ENCODE measurements at places on chromosomes 11 and 22.

GRCh38 chr11:117072517-117073461, 25.4 kb downstream of the SIK3 start:
- DNase-seq = no peak

- DNase-seq = no peak
These were observed 8.0 kb upstream of the HTATIP2 start for GRCh38 chr11:20355221-20356219.

DNA sequence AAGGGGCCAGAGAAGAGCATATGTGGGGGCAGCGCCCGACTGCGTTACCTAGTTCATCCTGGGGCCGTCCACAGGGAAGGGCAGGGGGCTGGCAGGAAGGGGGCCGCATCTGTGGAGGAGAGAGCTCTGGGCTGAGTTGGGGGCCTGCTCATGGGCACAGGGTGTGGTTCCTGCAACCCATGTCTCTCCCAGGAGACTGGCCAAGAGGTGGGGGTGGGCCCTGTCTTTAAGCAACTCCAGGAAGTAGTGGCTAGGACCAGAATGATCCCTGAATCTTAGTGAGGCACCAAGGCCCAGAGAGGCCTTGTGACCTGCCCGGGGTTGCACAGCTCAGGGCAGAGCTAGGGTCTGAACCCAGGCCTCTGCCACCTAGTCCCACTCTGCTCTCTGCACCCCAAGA, 21.9 kb downstream of the CSNK1E start:
- no peak for DNase-seq

DNA sequence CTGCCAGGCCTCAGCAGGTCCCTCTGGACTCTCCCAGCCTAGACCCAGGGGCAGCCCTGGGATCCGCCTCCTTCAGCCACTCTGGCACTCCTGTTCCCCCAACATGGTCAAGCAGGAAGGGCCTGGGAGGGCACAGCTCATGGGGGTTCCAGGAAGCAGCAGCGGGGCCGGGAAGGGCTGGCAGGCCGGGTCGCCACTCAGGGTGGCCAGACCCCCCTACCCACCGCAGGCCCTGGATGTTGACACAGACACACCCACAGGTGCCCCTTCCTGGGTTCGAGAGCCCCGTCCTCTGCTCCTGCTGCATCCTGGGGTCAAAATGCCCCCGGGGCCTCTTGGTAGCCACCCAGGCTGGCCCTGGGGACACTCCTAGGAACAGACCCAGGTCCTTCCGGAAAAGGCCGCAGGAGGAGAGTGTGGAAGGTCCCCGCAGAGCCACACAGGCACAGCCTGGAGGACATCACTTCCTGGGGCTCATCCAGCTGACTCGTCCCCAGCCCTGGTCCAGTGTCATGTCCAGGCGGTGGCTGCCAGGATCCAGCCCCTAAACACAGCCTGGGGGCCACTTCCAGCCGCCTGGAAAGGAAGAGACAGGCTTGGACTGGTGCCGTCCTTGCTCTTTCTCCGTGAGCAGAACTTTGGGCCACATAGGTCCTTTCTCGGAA, 6.8 kb upstream of the PIM3 start:
- DNase-seq = no peak

DNA sequence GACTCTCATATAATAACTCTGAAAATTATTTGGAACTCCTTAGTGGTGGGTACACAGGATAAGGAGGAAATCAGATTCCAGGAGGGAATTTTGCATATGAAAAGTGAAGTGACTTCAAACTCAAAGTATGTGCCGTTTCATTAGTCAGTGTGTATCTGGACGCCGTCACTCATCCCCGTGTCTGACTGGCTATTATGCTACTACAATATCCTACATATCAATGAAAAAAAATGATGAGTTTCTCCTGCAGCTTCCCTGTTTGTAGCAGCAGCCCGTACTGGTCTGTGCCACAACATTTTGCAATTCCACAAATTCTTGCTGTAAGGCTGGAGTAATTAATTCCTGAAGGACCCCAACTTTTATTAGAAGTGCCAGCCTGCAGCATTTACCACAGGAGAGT, 16.5 kb downstream of the WT1 start:
- DNase-seq = no peak

DNA sequence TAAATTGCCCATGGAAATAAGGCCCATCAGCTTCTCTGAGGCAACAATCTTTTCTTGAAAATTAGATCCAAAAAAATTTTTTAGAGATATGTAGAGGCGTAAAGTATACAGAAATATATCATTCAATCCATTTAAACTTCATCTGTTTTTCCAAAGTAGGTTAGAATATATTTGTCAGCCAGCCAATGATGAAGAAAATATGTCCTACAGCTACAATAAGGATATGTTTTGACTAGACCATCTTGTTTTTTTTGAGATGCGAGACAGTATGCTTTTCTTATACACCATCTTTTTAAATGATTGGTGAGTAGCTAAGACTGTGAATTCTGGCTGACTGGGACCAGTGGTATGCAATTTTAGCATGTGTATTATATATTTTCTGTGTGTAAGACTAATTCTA, 630.4 kb upstream of the CNTN5 start:
- DNase-seq = no peak

DNA sequence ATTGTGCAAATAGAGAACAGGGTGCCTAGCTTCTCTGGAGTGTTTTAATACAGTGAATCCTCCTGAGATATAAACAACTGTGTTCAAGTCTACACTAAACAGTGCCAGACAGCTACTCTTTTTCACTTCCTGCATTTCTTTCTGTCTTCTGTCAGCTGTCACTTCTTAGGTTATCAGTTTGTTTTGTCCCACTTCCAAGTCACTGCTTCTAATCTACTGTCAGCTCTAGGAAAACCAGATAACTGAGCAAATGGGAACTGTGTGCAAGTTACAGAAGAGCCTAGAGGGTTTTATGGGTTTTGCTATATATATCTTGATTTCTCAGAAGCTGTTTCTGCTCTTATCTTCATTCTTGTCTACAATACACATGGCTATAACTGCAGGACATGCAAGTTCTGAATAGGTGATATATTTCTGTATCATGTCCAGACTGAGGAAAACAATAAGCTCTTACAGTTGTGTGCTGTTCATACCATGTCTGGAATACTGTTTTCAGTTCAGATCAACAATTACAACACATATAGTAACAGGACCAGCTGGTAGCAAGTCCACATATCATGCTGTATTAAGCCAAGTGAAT, 5.8 kb downstream of the PITPNB start:
- no peak for DNase-seq

DNA sequence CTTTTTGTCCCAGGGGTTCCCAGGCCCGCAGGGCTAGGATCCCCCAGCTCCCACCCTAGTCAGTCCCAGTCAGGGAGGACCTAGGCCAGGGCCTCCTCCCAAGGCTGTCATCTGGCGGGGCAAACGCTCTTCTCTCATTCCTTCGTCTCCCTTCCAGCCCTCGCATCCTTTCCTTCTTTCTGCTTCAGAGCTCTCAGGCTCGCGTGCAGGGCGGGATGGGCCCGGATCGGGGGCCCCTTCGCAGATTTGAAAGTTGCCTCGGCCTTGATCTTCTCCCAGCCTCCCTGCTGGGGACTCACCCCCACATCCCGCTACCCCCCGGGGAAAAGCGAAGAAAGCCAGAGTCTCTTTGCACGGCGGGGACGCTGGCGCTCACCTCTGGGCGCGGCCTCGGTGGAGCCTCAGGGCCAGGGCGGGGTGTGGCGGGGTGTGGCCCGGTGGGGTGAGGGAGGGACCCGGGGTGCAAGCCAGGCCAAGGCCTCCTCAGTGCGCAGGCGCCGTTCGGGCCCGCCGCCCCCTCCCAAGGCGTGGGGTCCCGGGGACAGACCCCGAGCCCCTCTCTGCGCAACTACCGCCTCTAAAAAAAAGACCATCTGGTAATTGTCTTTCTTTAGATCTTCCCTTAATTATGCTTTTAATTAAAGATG, 14.8 kb upstream of the PAX6 start:
- no peak for DNase-seq

- DNase-seq = no peak
These were observed 7.6 kb downstream of the SYTL2 start for GRCh38 chr11:85803303-85803702.
